Hematopoietic multipotent progenitor cell (in vitro differentiated cells): ENCODE measurements at places on chromosomes 2 and 18.

GRCh38 chr18:31983020-31983419 is 35.6 kb upstream of the RNF125 start:
- no peak for DNase-seq

DNA sequence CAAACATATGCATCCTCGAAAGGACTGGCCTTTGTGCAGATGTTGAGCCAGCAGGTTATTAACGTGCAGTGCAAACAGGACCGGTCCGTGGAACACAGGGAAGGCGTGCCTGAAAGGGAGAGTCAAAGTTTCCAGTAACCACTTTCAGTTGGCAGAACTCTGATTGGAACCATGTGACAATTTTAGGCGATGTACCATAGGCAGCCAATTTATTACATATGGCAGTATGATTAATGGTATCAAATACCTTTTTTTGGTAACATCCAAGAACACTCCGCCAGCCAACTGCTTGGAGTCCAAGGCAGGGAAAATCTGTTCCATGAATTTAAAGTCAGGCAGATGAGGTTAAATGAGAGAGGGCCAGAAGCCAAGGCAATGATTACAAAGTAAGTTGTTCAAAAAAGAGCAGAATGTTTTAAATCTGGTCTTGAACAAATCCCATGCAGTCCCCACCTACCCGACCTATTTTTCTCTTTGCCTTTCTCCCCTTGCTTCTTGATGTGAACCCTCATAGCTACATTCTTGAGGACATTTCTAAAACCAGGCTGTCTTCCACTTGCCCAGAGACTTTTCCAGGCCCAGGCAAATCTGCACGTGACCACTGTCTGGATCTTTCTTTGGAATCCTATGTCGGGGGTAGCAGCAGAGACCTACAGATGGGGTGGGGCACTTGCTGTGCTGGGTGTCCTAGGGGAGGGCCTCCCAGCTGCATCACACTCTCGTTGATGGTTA is 351.7 kb downstream of the HRH4 start:
- DNase-seq = no peak

DNA sequence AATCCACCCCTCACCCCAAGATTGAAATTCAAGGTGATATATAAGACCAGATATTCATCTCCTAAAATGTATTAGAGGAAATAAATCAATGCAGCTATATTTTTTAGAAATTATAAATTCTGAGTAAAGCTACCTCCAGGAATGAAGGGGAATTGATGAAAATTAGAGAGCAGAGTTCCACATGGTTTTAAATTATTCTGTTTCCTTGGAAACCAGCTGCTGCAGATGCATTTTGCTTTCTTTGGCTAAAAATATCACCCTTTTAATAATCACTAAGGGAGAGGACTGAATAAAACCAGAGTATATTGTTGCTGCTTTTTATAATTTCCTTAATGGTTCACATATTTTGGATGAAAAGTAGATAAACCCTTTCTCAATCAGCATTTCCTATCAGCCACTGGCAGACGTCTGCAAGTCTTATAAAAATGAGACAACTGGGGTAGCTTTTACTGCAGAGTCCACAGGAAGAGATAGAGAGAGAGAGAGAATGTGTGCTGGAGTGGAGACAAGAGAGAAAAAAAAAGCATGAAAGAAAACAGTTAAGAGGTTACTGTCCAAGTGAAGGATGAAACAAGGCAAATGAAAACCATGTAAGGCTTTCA is 2.0 kb downstream of the CSRNP3 start:
- no peak for DNase-seq

GRCh38 chr2:16303761-16304160 is 361.9 kb downstream of the CYRIA start:
- no peak for DNase-seq

- no peak for DNase-seq
Measured at GRCh38 chr2:119496682-119497081, 27.6 kb downstream of the SCTR start.

- no peak for DNase-seq
Measured at GRCh38 chr2:126381091-126381490, 274.9 kb upstream of the GYPC start.

DNA sequence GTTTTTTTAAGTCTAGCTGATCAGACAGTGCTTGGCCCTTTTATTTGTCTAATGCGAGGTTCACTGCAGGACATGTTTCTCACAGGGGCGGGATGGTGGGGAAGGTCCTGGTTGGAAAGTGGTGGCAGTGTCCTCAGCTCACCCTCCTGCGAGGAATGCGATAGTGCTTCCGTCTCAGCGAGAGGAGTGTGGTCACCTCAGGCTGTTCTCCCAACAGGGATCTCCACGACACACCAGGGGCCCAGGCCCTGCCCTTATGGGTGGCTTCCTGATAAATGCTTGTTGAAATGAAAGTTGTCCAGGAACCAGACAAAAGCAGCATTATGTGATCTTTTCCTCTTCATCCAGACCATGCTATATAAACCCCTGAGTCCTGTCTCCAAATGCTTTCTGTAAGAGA is 70.1 kb downstream of the BOLA3 start:
- DNase-seq = no peak

DNA sequence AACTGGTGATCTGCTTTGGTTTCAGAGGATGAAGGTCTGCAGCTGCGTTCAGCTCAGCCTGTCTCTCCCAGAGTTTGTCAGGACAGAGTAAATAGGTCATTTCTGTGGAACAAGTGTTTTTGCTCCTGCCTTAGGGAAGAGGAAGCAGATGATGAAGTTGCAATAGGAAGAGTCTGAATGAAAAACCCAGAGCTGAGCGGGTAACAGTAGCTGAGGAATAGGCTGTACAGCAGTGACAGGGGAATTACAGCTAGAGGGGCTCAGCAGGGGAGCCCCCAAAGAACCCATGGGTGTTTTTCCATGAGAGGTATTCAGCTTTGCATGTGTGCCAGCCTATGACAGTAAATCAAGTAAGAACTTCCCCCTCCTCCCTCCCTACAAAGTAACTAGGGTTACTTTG is 10.3 kb upstream of the CYBRD1 start:
- no peak for DNase-seq

- no peak for DNase-seq
Measured at GRCh38 chr18:50590593-50590992, 30.7 kb downstream of the MAPK4 start.

DNA sequence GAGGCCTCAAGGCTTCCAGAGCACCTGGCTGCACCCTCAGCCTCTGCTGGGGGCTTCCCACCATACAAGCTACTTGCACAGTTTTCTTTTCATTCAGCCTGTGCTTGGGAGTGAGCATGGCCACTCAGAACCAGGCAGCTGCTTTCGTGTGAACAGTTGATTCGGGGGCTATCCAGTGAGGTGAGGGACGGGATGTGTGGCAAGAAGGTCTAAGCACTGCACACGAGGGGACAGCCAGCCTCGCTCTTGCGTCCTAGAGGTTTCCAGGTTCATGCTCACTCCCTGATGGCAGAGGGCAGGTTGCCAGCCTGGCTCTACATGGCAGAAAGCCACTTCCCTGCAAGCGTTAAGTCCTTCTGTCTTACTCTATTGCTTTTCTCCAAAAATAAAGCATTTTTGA is 146.2 kb downstream of the MBP start:
- no peak for DNase-seq

DNA sequence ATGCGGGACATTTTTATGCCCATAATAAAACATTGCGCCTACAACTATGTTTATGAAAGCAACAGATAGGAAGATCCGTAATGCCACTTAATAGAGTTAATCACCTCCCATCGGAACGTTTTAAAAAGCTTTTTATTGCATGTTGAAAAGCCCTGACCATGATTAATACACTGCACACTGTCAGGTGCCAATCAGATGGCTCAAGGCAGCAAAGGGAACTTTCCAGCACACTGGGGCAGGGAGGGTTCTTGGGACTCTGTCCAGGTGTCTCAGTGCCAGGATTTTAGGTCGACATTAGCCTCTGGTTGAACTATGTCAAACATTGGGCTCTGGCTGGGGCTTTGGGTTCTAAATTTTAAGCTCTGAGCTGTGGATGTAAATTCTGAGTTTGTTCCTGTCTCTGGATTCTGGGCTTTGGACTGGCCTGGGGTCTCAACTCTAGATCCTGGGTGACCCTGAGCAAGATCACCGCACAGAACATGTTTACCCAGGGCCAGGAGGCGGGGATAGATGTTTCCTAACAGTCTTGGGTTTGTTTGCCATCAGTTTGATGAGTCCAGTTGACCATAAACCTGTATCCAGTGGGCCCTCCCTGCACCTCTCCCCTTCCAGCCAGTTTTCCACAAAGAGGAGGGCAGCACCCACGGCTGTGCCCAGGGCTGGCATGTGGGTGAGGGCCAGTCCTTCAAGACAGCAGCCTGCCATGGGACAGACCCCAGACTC is 262.7 kb downstream of the ATAD2B start:
- DNase-seq = no peak

DNA sequence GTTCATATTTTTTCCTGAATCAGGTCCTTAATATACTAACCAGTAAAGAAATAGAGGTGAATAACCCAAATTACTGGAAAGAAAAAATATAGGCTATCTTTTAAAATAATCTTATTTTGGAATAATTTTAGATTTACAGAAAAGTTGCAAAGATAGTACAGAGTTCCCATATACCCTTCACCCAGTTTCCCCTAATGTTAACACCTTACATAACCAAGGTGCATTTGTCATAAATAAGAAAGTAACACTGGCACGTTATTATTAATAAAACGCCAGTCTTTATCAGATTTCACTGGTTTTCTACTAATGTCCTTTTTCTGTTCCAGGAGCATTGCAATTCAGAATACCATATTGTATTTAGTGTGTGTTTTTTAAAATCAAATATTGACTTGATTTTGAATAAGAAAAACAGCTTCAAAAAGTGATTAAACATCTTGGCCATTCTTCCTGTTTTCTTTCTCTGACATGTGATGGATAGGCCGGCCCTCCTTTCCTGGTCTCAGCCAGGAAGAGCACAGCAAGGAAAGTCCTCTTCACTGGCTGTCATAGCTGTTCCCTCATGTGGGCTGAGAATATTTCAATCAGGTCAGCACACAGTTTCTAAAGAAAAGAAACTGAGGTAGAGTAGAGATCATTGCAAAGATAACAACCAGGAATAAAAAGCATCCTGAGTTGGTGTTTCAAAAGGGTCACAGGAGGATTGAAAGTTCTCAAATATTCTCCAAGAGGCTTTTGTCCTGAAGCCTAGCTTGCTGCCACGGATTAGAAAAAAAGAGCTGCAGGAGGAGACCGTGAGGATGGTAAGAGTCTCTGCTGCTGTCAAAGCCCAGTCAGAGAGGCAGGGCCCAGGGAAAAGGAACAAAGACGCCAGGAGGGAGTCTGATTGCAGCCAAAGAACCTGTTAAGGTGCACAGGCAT is 79.3 kb upstream of the ARL5A start:
- DNase-seq = no peak

DNA sequence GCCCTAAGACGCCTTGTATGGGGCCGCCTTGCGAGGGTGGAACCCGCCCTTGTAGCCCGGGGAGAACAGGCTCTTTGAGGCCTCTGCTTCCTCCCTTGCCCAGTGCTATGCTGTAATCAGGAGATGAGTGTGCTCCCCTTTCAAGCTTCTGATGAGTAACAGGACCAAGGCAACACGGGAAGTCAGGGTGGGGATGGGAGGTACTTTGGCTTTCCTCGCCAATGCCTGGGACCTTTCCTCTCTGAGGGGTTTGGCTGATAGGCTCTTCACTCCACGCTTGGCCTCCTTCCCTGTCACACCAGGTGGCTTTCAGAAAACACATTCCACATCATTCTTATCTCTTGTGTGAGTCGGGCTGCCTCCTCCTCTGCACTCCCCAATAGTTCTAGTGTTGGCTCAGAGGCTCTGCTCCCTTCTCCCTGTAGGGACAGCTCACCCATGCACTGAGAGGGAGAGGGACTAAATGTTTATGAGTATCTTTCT is 223.7 kb upstream of the TRIB2 start:
- no peak for DNase-seq

DNA sequence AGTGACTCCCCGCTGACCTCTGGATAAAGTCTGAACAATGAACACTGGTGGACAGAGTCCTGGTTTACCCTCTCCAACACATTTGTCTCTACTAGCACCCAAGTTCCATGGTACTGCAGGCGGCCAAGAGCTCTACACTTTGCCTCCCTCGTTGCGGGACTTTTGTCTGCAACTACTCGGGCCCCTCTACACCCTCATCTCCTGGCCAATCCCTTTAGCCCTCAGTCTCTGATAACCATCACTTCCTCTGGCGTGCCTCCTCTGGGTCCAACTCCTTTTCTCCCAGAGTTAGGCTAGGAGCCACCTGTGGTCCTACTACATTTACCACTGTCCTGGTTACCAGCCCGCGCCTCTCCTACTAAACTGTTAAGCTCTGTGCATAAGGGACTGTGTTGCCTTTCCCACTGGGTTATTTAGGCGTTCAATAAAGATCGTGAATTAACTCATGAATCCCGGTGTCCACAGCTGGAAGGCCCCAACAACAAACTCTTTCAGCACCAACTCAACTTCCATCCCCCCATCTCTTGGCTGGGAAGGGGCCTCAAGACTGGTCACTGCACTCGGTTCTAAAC is 757 bp downstream of the HDHD2 start:
- no peak for DNase-seq

DNA sequence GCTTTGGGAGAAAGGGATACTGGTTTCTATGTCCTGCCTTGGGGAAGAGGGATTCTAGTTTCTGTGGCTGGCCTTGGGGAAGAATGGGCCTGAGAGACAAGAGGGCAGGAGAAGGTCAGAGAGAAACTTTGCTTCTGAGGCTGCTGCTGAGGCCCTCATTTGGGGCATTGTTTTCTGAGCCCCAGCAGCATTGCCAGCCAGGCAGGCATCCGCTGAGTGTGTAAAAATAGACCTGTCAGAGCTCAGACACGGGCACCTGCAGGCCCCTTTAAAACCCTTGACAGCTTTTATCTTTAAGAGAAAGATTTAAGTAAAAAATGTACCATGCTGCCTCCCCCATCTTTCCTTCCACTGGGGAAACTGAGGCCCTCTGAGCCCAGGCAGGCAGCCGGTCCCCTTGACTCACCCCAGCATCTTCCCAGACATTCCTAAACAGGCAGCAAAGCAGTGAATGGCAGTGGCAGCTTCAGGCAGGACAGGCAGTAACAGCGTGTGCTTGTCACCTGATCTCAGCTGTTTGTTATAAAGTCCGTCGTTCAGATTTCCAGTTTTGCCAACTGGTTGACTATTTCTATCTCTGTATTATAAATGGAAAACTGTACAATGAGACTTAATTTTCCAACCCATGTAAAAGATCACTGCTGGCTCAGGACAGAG is 27.6 kb downstream of the MLPH start:
- no peak for DNase-seq
